ENCODE measurements at places on chromosomes 2 and 18. TPM values are rescaled to one million over a fixed set of nuclear protein-coding genes. Genes with fewer than 3 reads are reported as not detected.

- H3K4me3 ChIP-seq: no peak overlapping the region
- H3K27me3 ChIP-seq: no peaks in the 10 kb centered on the region
- DNase-seq: no peak
- H3K36me3 ChIP-seq: no peaks in the 10 kb centered on the region
Measured at GRCh38 chr2:186382932-186383331, 103.1 kb upstream of the ZC3H15 start.

DNA sequence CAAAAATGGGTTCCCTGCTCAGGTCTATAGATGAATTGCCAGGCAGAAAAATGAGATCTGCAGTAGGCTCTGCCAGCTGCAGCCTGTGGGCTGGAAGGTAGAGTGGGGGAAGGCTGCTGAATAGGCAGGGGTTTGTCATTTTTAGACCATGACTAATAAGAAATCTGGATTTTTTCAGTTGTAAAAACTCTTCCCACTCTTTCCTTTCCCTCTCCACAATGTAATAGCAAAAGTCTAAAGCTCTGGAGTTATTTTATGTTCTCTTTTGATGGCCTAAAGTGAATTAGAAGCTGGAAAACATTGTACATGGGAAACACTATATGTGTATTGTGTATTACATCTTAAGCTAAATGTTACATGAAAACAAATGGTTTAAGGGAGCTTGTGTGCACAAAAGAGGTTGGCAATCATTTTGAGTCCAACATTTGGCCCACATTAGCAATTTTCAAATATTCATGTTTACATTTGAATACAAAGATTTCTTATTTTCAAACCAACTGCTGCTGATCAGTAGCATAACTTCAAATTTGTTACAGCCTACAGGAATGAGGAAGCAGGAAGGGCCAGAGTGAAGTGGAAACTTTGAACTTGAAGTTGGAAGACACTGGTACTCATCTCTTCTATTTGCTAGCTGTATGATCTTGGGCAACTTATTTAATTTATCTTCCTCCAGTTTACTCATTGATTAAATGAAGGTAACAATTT lies 407.1 kb downstream of the SLC4A3 start:
- no peak for DNase-seq
- no peak overlapping the region for H3K4me3 ChIP-seq
- H3K36me3 ChIP-seq: no peaks in the 10 kb centered on the region
- H3K27ac ChIP-seq: no peak overlapping the region
- no peaks in the 10 kb centered on the region for H3K4me1 ChIP-seq

GRCh38 chr2:240926516-240927389 lies 20.6 kb downstream of the CROCC2 start:
- no peak overlapping the region for H3K27ac ChIP-seq
- H3K27me3 ChIP-seq: no peaks in the 10 kb centered on the region
- no peaks in the 10 kb centered on the region for H3K36me3 ChIP-seq

- no peak overlapping the region for H3K4me3 ChIP-seq
- H3K4me1 ChIP-seq: no peaks in the 10 kb centered on the region
- H3K36me3 ChIP-seq: no peaks in the 10 kb centered on the region
- H3K27ac ChIP-seq: no peak overlapping the region
- no peak for DNase-seq
- H3K27me3 ChIP-seq: no peaks in the 10 kb centered on the region
Measured at GRCh38 chr2:22281033-22281432, 1103.9 kb upstream of the KLHL29 start.

DNA sequence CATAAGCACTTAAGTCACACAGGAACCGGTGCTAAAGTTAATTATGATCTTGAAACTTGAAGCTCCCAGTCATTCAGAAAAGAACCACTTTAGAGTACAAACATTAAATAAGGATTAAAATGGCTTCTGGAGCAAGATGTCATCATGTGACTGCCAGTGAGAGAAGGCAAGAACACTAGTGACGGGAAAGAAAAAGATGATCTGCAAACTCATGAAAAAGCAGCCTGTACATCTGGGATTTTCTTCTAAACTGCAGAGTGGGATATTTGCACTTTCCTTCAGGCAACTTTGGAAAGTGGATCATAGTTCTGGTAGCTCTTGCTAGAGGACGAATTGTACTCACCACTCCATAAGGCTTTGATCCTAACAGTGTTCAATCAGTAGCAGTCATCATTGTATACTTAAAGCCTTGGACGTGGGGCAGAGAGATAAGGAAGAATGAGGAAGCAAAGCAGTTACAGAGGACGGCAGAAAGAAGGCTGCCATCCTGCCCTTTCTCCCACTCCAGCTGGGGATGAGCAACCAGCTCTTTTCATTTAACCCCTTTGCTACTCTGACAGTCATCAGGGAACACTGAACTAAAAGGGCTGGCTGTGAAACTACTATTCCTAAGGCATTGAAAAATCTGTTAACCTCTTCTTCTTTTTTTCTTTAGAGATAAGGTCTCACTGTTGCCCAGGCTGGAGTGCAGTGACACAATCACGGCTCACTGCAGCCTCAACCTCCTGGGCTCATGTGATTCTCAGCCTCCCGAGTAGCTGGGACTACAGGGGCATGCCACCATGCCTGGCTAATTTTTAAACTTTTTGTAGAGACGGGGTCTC lies 18.1 kb downstream of the ABHD3 start:
- H3K27ac ChIP-seq: no peak overlapping the region
- DNase-seq: no peak
- peaks cover 7% of the 10 kb centered on the region for H3K4me1 ChIP-seq
- H3K36me3 ChIP-seq: peaks cover 6% of the 10 kb centered on the region

Gene TTN
- 43.8 TPM for total RNA-seq

Gene SERPINB3
- not detected for total RNA-seq

Data from naive thymus-derived CD4-positive, alpha-beta T cell (primary cell).